Right lung (tissue), 10 donors: ENCODE measurements at places on chromosomes 2 and 18. TPM values are rescaled to one million over a fixed set of nuclear protein-coding genes. Genes with fewer than 3 reads are reported as not detected.

GRCh38 chr18:374721-375168 is 106.9 kb upstream of the THOC1 start:
- DNase-seq, result no peak

GRCh38 chr18:848062-848861 is 36.2 kb upstream of the YES1 start:
- DNase-seq, result no peak

GRCh38 chr2:218005028-218005427 is 2.2 kb upstream of the TNS1 start:
- no peak for DNase-seq

Gene MERTK
- 20.1 TPM for polyA plus RNA-seq

Gene CD207
- polyA plus RNA-seq, result not detected
